ENCODE measurements at places on chromosomes 12 and 14. TPM values are rescaled to one million over a fixed set of nuclear protein-coding genes. Genes with fewer than 3 reads are reported as not detected.

GRCh38 chr12:94240171-94240570, 91.8 kb downstream of the PLXNC1 start:
- H3K27me3 ChIP-seq, result no peaks in the 10 kb centered on the region
- no peak for DNase-seq
- H3K27ac ChIP-seq, result no peak overlapping the region
- no peaks in the 10 kb centered on the region for H3K4me1 ChIP-seq
- no peak overlapping the region for H3K4me3 ChIP-seq

DNA sequence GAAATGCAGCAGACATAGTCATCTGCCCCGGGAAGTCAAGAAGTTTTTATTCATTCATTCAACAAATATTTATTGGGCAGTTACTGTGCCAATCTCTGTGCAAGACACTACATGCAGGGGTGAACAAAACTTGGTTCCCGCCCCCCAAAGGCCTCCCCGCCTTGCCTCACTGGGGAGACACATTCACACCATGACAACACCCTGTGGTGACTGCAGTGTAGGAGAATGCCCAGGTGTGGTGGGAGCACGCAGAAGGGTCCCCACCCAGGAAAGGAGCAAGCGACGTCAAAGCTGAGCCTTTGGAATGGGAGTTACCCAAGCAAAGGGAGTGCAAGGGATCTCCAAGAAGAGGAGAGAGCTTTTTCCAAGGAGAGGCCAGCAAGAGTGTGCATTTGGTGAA, 1.6 kb upstream of the AQP6 start:
- no peak overlapping the region for H3K4me3 ChIP-seq
- no peak for DNase-seq
- H3K36me3 ChIP-seq, result no peaks in the 10 kb centered on the region
- H3K4me1 ChIP-seq, result peaks cover 11% of the 10 kb centered on the region

GRCh38 chr14:95300697-95301526, 18.8 kb downstream of the CLMN start:
- H3K36me3 ChIP-seq, result no peaks in the 10 kb centered on the region
- peaks cover 57% of the 10 kb centered on the region for H3K4me1 ChIP-seq
- no peak overlapping the region for H3K4me3 ChIP-seq

DNA sequence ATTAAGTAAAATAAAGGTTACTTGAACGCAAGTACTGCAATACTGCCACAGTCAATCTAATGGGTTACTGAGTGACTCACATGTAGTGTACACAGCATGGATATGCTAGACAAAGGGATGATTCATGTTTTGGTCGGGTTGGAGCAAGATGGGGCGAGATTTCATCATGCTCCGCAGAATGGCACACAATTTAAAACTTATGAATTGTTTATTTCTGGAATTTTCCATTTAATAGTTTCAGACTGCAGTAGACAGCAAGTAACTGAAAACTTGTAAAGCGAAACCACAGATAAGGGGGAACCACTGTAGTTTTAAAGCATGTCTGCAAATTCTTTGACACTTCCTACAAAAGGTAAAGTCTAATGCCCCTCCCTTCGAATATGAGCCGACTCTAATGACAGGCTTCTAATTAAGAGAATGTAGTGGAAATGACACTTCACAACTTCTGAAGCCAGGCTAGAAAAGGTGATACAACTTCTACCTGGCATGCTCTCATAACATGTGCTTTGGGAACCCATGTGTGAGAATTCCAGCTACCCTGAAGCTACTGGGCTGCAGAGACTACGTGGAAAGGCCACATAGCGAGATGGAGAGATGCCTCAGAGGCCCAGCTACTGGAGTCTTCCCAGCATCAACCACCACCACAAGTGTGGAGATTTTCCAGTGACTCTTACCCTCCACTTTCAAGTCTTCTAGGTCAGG, 13.9 kb upstream of the TCP11L2 start:
- H3K27me3 ChIP-seq, result no peaks in the 10 kb centered on the region
- no peaks in the 10 kb centered on the region for H3K4me1 ChIP-seq
- no peak for DNase-seq
- H3K36me3 ChIP-seq, result no peaks in the 10 kb centered on the region
- peak overlapping the region; percentile 8 for H3K27ac ChIP-seq

- H3K4me1 ChIP-seq, result no peaks in the 10 kb centered on the region
- no peaks in the 10 kb centered on the region for H3K27me3 ChIP-seq
- DNase-seq, result no peak
- no peak overlapping the region for H3K27ac ChIP-seq
Observed at GRCh38 chr12:94198872-94199271, 50.5 kb downstream of the PLXNC1 start.

- no peaks in the 10 kb centered on the region for H3K27me3 ChIP-seq
- no peaks in the 10 kb centered on the region for H3K36me3 ChIP-seq
- DNase-seq, result peak; percentile 94
- H3K4me1 ChIP-seq, result peaks cover 31% of the 10 kb centered on the region
Observed at GRCh38 chr14:75831455-75831854, 150.3 kb downstream of the TGFB3 start.

GRCh38 chr14:91373591-91374254, 43.9 kb downstream of the CCDC88C start:
- H3K36me3 ChIP-seq, result no peaks in the 10 kb centered on the region
- DNase-seq, result no peak
- H3K4me3 ChIP-seq, result no peak overlapping the region
- H3K27me3 ChIP-seq, result no peaks in the 10 kb centered on the region

TAS2R8 gene
- total RNA-seq, result not detected

KRT86 gene
- total RNA-seq, result 1.8 TPM

NRXN3 gene
- 1.3 TPM for total RNA-seq

RNU4-1 gene
- under 0.01 TPM for total RNA-seq

TMEM179 gene
- 2.6 TPM for total RNA-seq

PAPLN gene
- 13.5 TPM for total RNA-seq

SMOC1 gene
- total RNA-seq, result 14.0 TPM

LRRC9 gene
- total RNA-seq, result not detected

MIPOL1 gene
- total RNA-seq, result 8.6 TPM
